Esophagus mucosa (tissue), 1 donor: ENCODE measurements at places on chromosomes 12 and 14. TPM values are rescaled to one million over a fixed set of nuclear protein-coding genes. Genes with fewer than 3 reads are reported as not detected.

The PSEN1 gene
- 48.3 TPM for total RNA-seq

The MYF5 gene
- total RNA-seq, result not detected

The DCN gene
- total RNA-seq, result 57.4 TPM

The KRT83 gene
- total RNA-seq, result not detected

The BATF gene
- total RNA-seq, result 0.84 TPM

The TSPAN8 gene
- total RNA-seq, result 0.60 TPM

The PRR13 gene
- total RNA-seq, result 92.0 TPM
